ENCODE measurements at places on chromosomes 3 and 15.

GRCh38 chr15:91049378-91050127 is 27.2 kb upstream of the VPS33B start:
- peak; percentile 74 for DNase-seq

DNA sequence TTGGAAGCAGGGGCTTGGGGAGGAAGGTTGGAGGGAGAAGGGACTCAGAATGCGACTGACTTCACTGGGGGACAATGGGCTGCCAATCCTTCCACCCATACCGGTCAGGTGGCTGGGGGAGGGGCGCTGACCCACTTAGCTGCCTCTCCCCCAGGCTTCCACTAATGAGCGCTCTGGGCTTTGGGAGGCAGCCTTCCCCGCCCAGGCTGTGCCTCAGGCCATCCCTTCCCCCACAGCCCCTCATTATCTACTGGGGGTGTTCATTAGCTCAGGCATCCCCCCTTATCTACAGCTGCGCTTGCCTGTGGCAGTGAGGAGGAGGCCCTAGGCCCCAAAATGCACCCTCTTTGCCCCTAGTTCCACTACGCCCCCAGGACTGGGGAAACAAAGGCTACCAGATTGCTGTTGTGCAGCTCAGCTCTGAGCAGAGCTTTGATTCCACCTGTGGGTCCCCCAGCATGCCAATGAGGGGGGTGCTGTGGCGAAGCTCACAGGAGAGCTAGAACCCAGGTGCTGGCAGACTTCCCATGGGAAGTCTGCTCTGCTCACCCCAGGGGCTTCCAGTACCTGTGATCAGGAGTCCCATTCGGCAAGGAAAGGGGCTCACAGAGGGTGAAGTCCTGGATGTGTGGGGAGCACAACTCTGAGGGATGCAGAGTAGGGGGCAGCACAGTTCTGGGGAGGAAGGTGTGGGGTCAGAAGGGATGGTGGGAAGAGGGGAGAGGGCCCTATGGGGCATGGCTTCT is 29.4 kb upstream of the SEMA3F start:
- no peak for DNase-seq

- DNase-seq = no peak
Measured at GRCh38 chr3:138799822-138800221, 34.9 kb downstream of the PIK3CB start.

- DNase-seq = no peak
Measured at GRCh38 chr3:76497636-76498035, 542.3 kb upstream of the ROBO2 start.

DNA sequence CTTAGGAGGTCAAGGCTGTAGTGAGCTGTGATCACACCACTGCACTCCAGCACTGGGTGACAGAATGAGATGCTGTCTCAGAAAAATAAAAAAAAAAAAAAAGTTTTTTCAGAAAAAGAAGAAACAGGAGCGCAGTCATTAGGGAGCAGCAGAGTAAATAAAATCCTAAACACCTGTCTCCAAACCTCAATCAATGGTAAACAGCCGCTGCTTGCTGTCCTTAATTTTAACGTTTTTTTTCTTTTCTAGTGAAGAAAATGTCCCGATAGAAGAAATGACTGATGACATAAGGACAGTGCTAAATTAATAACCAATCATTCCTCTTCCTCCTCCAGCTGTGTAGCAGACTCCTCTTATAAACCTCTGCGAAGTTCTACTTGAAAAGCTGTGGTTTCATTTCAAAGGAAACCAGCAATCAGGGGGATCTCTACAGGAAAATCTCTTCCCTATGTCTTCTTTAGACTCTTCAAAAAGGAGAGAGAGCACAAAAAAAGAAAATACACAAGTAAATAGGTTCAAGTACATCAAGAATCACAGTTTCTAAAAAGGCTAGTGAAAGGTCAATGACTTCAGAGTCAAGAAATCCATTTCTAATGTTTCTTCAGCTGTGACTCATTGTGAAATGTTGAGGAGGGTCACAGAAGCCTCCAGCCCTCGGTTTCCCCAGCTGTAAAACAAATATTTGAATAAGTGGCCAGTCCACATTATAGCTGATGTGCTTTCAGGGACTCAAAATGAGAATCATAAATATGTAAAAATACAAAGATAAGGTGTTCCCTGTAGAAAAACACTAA is 127.6 kb downstream of the TMCO5A start:
- DNase-seq = no peak
